AG10803 (cell line): ENCODE measurements at places on chromosomes 4 and X.

- DNase-seq, result peak; percentile 35
Measured at GRCh38 chr4:60201052-60201673, 999.0 kb upstream of the ADGRL3 start.

- DNase-seq, result no peak
Measured at GRCh38 chrX:39377773-39378172, 576.5 kb downstream of the MID1IP1 start.

- no peak for DNase-seq
Measured at GRCh38 chr4:71468116-71468710, 129.4 kb downstream of the SLC4A4 start.

GRCh38 chrX:47191806-47192401 is 1.7 kb upstream of the UBA1 start:
- DNase-seq, result no peak

DNA sequence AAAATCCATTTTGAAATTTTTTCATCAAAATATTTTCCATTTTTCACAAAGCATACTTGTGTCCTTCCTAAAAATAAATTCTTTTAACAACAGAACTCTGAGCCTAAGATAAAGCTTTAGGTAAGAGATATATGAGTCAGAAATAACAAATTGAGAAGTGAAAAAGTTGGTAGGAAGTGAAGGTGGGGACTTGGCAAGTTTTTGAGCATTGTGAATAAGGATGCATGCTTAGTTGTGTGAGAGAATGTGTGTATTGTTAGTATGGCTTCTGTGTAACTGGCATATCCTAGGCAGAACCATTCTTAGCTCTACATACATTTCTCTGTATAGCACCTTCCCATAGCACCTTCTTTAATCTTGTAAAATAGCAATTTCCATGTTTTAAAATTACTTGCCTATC is 6.8 kb downstream of the ASB5 start:
- DNase-seq, result no peak

DNA sequence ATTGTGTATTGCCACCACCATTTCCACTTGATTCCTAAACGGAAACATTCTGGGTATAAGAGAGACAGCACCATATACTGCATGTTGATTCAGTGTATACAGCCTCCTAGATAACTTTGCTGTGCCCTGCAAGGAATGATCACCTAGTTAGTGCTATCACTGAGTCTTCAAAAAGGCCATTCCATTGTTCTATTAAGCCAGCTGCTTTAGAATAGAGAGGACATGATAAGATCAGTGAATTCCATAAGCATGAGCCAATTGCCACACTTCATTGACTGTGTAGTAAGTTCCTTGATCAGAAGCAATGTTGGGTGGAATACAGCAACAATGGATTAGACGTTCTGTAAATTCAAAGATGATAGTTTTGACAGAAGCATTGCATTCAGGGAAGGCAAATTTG is 1047.3 kb downstream of the PCDH18 start:
- DNase-seq, result no peak

GRCh38 chr4:138344054-138344453 is 101.9 kb upstream of the SLC7A11 start:
- no peak for DNase-seq

- DNase-seq, result no peak
Measured at GRCh38 chrX:17629519-17629918, 107.8 kb upstream of the SCML1 start.

GRCh38 chrX:54786967-54787366 is 11.1 kb downstream of the ITIH6 start:
- DNase-seq, result no peak

GRCh38 chr4:70364002-70364401 is 3.4 kb downstream of the SMR3A start:
- no peak for DNase-seq

GRCh38 chr4:107363125-107363524 is 327.0 kb upstream of the DKK2 start:
- DNase-seq, result no peak

DNA sequence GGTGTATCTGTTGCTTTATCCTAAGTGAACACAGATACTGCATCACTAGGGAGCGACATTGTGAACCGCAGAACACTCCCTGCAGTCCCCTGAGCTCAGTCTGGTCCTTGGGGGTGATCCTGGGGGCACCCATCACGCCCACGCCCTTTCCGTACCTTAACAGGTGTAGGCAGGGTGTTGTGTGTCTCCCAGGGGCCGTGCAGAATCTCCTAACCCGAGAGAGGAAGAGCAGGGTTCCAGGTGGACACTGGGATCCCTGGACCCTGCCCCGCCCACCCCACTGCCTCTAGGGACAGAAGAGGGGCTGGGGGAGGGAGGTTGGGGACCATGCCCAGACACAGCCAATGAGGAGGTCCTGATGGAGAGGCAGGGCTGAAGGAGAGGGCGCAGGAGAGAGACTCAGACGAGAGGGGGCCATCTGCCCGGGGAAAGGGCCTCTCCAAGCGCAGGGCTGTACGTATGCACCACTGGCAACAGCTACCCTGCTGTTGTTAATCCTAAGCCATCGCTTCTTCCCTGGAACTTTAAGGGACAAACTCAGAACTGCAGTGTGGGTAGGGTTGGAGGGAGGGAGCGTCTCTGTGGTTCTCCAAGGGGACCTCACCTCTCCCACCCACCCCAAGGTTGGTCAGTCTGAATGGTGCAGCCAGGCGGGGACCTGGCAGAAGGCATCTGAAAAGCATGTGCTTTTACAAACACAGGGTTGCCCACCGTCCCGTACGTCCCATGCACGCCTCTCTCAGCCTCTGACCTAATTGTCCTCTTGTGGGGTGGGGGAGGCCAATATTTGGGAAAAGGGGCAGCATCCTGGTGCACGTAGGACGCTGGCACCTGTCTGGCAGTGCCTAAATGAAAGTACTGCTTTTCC is 2.5 kb downstream of the P2RY8 start:
- no peak for DNase-seq

- no peak for DNase-seq
Measured at GRCh38 chr4:104719539-104720230, 225.0 kb upstream of the CXXC4 start.

GRCh38 chr4:66279084-66279483 is 608.8 kb upstream of the EPHA5 start:
- DNase-seq, result no peak

- DNase-seq, result no peak
Measured at GRCh38 chrX:96729053-96729452, 44.4 kb downstream of the DIAPH2 start.

DNA sequence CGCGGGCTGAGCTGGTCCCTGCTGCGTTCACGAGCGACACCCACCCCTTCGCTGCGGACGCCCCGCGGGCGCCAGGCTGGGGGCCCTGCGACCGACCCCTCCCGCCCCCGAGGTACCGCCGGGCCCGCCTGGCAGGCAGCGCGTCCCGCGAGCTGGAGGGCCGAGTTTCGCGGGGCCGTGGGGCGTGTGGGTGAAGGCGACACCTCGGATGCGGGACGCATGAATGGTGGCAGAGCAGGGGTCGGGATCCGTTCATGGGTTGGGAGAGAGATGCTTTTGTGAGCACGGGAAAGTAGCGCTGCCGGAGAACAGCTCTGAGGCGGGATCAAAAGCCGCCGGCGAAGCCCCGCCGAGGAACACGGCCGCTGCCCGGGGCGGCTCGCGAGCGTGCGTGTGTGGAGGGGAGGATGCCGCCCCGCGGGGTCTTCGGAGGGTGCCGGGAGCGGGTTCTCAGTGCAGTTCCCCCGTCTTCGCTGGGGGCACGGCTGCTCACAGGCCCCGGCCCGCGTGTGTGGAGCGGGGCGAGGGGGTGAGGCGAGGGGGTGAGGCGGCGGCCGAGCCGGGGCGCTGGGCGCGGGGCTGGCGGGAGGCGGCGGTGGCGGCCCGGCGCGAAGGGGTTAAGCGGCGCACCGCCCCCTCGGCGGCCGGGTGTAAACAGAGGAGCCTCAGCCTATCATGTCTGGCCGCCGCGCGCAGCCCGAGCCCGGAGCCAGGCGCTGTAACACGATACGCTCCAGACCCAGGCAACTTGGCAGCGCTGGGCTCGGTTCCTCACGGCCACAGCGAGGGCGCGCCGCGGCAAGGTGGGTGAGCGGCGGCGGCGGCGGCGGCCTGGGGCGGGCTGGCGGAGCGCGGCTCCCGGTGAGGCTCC is 205.3 kb downstream of the TENM3 start:
- peak; percentile 91 for DNase-seq

DNA sequence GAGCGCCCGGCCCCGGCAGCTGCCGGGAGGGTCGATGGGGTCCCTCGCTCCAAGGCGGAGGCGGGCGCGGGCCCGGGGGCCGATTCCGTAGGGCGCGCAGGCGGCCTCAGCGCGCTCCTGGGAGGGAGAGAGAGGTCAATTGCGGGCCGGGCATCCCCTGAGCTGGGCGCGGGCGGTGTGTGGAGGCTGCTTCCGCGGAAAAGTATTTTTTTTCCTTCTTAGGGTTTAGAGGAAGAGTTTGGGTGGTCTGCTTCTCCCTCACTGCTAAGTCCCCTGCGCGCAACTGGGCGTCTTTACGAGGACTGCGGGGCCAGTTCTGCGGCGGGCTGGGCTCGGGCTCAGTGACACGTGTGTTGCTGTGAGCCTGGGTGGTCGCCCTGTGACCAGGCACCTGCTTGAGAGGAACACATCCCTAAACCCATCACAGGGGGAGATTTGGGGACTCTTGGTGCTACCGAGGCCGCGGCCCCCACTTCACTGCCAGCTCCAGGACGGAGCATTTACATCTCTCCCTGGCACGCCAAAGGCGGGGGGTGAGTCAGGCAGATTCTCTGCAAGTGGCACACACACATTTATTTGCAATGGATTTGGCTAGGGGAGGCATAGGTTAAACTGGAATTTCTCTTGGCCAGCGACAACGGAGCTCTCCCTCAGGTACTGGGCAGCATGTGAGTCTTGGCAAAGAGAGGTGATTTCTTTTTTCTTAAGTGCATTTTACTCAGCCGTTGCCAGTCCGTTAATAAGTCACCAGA is 151.2 kb upstream of the SLC4A4 start:
- DNase-seq, result peak; percentile 62

GRCh38 chr4:8866828-8867623 is 4.6 kb downstream of the HMX1 start:
- DNase-seq, result no peak

DNA sequence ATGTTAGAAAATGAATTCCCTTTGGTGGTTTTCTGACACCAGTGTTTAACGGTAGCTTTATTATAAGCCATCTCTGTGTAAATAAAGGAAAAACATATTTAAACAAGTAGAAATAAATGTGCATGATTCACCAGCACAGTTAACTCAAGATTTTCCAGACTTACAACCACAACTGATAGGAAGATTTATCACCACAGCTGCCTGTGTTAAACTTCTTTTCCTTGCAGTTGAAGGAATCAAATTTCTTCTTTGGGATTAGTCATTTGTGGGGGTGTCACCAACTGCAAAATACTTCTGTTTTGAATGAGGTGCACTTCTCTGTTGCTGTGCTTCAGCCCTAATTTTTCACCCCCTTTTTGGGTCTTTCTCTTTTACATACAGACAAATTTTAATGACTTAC is 128.1 kb upstream of the STK26 start:
- DNase-seq, result peak; percentile 6

DNA sequence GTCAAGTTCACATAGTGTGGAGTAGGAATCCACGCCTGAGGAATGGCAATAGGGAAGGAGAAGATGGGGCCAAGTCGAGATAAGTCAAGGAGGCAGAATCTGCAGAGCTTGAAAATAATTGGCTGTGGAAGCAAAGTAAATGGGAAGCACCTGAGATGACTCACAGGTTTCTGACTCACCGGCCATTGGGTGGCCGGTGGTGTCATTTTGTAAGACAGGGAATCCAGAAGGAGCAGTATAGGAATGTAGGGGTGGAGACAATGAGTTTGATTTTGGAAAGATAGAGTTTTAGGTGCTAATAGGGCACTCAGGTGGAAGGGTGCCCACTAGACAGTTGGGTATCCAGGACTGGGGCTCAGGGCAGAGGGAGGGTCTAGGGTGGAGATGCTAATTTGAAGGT is 201.0 kb upstream of the MAMLD1 start:
- DNase-seq, result no peak

DNA sequence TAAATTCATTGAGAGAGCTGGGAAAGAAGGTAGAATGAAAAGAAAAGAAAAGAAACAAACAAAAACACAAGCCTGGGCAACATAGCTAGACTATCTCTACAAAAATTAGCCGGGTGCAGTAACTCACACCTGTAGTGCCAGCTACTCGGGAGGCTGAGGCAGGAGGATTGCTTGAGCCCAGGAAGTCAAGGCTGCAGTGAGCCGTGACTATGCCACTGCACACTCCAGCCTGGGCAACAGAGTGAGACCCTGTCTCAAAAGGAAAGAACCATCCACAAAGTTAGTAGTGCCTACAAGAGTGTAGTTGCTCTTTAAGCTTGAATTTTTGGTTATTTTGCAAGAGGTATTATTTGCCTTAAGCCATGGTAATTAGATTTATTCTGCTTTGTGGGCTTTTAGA is 157.7 kb downstream of the CBR4 start:
- no peak for DNase-seq

- no peak for DNase-seq
Measured at GRCh38 chr4:123116412-123116811, 194.0 kb upstream of the NUDT6 start.

- no peak for DNase-seq
Measured at GRCh38 chr4:122681568-122681967, 50.9 kb upstream of the BBS12 start.

- DNase-seq, result no peak
Measured at GRCh38 chr4:159051245-159052071, 51.4 kb upstream of the RAPGEF2 start.

- peak; percentile 11 for DNase-seq
Measured at GRCh38 chrX:20969565-20969964, 404.7 kb upstream of the CNKSR2 start.

DNA sequence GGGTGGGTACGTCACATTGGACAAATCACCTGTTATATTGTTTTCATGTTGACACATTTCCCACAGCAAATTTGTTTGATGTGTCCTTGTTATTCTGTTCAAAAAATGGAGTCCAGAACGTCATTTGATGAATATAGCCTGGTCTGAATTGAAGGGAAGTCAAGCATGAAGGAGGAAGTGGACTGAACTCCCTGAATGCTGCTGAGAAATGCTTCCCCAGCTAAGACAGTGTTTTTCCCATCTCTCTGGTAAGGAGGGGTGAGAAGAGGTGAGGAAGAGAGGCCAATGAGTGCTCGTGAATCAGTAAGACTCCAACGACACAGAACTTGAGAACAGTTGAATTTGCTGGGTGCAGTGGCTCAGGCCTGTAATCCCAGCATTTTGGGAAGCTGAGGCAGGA is 127.4 kb downstream of the RBM47 start:
- DNase-seq, result no peak

- no peak for DNase-seq
Measured at GRCh38 chr4:54723820-54724219, 66.1 kb downstream of the KIT start.

DNA sequence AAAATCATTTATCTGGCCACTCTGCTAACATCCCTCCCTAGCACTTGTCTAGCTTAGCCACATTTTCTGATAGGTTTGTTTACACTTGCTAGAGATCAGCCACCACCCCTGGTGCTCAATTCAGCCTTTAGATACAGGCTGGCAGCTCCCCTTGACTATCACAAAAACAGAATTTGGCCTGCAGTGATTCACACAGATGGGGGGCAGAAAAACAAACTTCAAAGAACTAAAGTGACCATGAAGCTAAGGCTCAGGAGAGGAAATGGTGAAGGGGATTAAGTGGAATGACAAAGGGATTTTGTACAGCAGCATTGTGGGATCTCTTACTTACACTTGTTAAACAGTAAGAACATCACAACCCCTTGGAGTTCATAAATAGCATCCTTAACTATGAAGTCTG is 1718.0 kb upstream of the PCDH7 start:
- no peak for DNase-seq

- no peak for DNase-seq
Measured at GRCh38 chrX:18748499-18748898, 41.1 kb downstream of the PPEF1 start.
